MG63 (cell line): ENCODE measurements at places on chromosomes 3 and 15. TPM values are rescaled to one million over a fixed set of nuclear protein-coding genes. Genes with fewer than 3 reads are reported as not detected.

The GOLGA6D gene
- not detected in 2 replicates for total RNA-seq

The ATP8B4 gene
- not detected in 2 replicates for total RNA-seq

The CCDC191 gene
- 0.20 and 1.5 TPM in 2 replicates for total RNA-seq

The TF gene
- not detected in 2 replicates for total RNA-seq

The CCRL2 gene
- not detected in 2 replicates for total RNA-seq

The CAMK2N2 gene
- not detected in 2 replicates for total RNA-seq

The UCN2 gene
- 1.1 TPM in 1 of 2 replicates, not detected in the other for total RNA-seq

The KBTBD8 gene
- 0.53 and 4.9 TPM in 2 replicates for total RNA-seq

The MESP2 gene
- 1.8 TPM in 1 of 2 replicates, not detected in the other for total RNA-seq

The CYP8B1 gene
- not detected in 2 replicates for total RNA-seq

The OR5H15 gene
- total RNA-seq = not detected in 2 replicates

The ISL2 gene
- total RNA-seq = 0.27 and 3.6 TPM in 2 replicates

The MEX3B gene
- total RNA-seq = 4.0 and 6.2 TPM in 2 replicates

The SAXO2 gene
- total RNA-seq = 0.05 TPM in 1 of 2 replicates, not detected in the other

The VWA5B2 gene
- total RNA-seq = not detected in 2 replicates

The ZDHHC19 gene
- not detected in 2 replicates for total RNA-seq

The TTLL13 gene
- total RNA-seq = 0.07 TPM in 1 of 2 replicates, not detected in the other

The KLHL6 gene
- total RNA-seq = not detected in 2 replicates

The C3orf49 gene
- not detected in 2 replicates for total RNA-seq

The TMCO5A gene
- not detected in 2 replicates for total RNA-seq

The HTD2 gene
- total RNA-seq = 3.6 and 25.3 TPM in 2 replicates

The CFAP100 gene
- total RNA-seq = not detected in 2 replicates

The PRTG gene
- total RNA-seq = 0.42 and 2.9 TPM in 2 replicates

The GPR160 gene
- 1.3 and 4.3 TPM in 2 replicates for total RNA-seq

The LMAN1L gene
- total RNA-seq = not detected in 2 replicates

The RTP1 gene
- not detected in 2 replicates for total RNA-seq
